ENCODE measurements at places on chromosomes 5 and 9.
A peak's percentile ranks its signal among the peaks of the same experiment; 100 is the strongest.

DNA sequence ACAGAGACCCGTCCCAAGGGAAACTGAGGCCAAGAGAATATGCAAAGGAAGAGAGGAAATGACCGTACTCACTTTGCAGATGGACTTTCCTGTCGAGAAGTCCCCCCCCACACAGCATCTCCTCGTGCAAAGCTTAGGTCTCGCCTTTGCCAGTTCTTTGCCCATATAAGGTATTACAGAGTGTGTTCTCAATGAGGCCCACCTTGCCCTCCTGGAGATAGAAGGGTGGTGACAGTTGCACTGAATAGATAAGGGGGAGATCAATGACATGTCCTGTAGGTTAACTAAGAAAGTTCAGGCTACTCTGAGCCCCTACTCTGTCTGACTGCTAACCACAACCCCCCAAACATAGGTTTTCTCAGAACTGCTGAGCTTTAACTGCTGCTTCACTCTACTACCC lies 68.2 kb upstream of the SPTLC1 start:
- no peak for DNase-seq

- no peak for DNase-seq
These were observed 355.9 kb downstream of the ADAMTS6 start for GRCh38 chr5:65125591-65126541.

DNA sequence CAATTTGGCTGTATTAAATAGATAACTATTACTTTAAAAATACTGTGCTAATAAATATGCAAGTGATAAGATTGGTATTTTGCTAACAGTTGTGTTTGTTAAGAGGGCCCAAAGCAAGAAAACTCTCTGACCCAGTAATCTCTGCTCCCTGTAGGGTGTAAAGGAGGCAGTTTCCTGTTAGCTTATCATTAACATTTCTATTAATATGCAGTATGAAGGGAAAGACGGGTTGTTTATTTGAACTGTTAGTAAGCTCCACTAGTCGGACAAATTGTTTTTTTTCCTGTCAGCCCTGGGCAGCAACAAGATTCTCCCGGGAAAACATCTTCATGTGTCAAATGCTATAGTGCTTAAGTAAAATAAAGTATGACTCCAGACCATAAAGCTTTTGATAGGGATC lies 35.6 kb downstream of the ERP44 start:
- no peak for DNase-seq

DNA sequence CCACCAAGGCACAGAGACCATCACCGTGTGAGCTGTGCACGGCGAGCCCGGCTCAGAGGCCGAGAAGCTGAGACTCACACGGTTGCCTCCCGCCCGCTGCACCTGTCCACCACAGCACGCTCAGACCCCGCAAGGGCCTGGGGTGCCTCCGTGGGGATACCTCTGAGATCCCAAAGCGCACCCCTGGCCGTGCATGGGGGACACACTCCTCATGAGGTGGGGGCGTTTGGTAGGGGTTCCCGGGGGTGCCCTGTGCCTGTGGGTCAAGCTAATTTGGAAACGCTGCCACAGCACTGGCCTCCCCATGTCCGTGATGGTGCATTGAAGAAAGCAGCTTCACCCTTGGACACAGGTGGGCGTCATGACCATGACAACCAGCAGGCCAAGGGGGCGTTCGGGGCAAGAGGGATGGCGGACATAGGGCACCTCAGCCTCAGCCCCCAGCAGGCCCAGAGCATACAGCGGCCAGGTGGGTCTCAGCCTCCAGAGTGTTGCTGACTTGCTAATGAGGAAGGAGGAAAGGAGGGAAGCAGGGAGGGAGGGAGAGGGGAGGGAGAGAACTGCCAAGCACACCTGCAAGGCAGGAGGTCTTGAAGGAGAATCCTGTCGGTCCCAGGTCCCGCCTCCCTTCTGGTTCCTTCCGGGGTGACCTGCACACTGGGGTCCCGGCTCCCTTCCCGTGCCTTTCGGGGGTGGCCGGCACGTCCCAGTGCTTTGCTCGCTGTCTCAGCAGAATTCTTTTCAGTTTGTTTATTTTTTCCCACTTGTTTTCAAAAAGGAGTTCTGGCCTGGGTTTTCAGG lies 34.7 kb downstream of the GLT6D1 start:
- DNase-seq: no peak

DNA sequence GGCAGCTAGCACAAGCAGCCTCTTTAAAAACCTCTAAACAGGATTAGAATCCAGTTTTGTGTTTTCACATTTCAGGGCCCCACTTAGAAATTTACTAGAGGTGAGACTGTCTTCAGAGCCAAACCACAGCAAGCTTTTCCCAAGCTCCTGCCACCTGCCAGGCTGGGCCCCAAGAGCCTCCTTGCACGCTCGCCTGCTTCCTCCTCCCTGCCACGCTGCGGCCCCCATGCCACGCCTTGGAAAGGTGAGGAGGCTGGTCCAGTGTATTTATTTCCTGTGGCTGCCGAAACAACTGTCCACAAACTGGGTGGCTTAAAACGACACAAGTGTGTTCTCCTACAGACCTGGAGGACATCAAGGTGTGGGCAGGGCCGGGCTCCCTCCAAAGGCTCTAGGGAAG lies 43.4 kb downstream of the NKX2-5 start:
- DNase-seq: no peak

GRCh38 chr9:36053971-36054370 lies 17.3 kb downstream of the RECK start:
- DNase-seq: no peak

DNA sequence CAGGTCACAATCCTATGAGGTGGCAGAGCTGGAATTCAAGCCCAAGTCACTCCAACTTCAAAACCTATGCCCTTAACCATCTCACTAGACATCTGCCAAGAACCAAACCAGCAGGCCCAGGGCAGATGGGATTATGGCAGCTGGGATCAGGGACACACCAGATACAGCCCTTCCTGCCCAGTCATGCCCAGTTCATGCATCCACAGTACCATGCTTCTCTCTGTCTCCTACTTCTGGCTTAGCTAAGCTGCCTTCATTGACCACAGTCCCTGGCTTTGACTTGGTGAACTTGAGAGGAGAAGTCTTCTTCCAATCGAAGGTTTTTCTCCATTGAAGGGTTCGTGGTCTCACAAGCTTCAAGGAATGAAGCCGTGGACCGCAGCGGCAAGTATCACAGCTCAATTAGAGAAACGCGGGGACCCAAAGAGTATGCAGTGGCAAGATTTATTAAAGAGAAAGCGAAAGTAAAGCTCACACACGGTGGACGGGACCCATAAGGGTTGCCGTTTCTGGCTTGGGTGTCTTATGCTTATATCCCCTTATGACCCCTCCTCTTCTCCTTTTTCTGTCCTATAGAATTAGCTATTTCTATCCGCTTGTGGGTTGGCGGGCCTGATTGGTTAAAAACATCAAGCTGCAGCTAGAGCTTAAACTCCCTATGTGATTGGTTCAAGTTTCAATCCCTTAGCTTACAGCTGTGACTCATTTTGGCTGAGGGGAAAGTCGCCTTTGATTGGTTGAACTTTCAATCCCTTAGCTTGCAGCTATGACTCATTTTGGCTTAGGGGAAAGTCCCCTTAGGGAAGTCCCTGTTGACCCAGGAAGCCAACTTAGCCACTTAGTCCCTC lies 101.2 kb downstream of the TRIM36 start:
- DNase-seq: no peak

GRCh38 chr5:1521671-1522600 lies 1.8 kb downstream of the LPCAT1 start:
- peak; percentile 15 for DNase-seq

- DNase-seq: no peak
These were observed 18.3 kb upstream of the HSDL2 start for GRCh38 chr9:112361601-112362000.

All from memory B cell (primary cell).